ENCODE measurements at places on chromosomes 13 and 19. TPM values are rescaled to one million over a fixed set of nuclear protein-coding genes. Genes with fewer than 3 reads are reported as not detected.

Gene CGB8
- not detected for polyA plus RNA-seq

Gene KCTD15
- polyA plus RNA-seq, result 10.1 TPM

Gene ATP13A1
- polyA plus RNA-seq, result 97.5 TPM

Gene ERICH6B
- 0.96 TPM for polyA plus RNA-seq

Gene KIR2DL4
- polyA plus RNA-seq, result not detected

Gene PEX11G
- 10.6 TPM for polyA plus RNA-seq

Gene TPTE2
- polyA plus RNA-seq, result not detected

Gene NLRP5
- polyA plus RNA-seq, result not detected

Gene PCSK4
- polyA plus RNA-seq, result 16.2 TPM

Gene ZNF568
- 4.4 TPM for polyA plus RNA-seq

Gene SERPINE3
- 297 TPM for polyA plus RNA-seq

Gene LHB
- not detected for polyA plus RNA-seq

Gene PABPC3
- 0.06 TPM for polyA plus RNA-seq

Gene CKM
- polyA plus RNA-seq, result 0.39 TPM

Gene ICAM4
- polyA plus RNA-seq, result 5.6 TPM

Gene PEPD
- 168 TPM for polyA plus RNA-seq

Gene ZNF93
- 3.6 TPM for polyA plus RNA-seq

Gene HNRNPA1L2
- 7.0 TPM for polyA plus RNA-seq

Gene ZNF324B
- polyA plus RNA-seq, result 1.9 TPM

Gene ZMYM2
- polyA plus RNA-seq, result 25.2 TPM

Gene CABP5
- polyA plus RNA-seq, result not detected

Gene TINCR
- polyA plus RNA-seq, result 2.4 TPM

Gene SYCN
- polyA plus RNA-seq, result not detected

Gene ZNF878
- polyA plus RNA-seq, result 0.91 TPM

Gene OR7A5
- polyA plus RNA-seq, result 0.12 TPM

Gene FPR1
- polyA plus RNA-seq, result 1.7 TPM

Gene CACNG7
- polyA plus RNA-seq, result 0.31 TPM

Gene RNF113B
- not detected for polyA plus RNA-seq

Gene ATP8B3
- polyA plus RNA-seq, result 3.1 TPM

Gene MPND
- 17.0 TPM for polyA plus RNA-seq

Gene THSD1
- polyA plus RNA-seq, result 0.34 TPM

Gene CEACAM16
- polyA plus RNA-seq, result not detected

Gene GNA15
- 0.29 TPM for polyA plus RNA-seq

Gene CRTC1
- polyA plus RNA-seq, result 4.8 TPM

Gene PSG3
- not detected for polyA plus RNA-seq

Gene KIR2DL1
- polyA plus RNA-seq, result not detected

Gene APOC4
- polyA plus RNA-seq, result not detected

Gene LRRC8E
- polyA plus RNA-seq, result 3.2 TPM

Gene LDLR
- polyA plus RNA-seq, result 116 TPM

Gene HSPB6
- polyA plus RNA-seq, result 235 TPM
